ENCODE measurements at places on chromosomes 2 and 18.
A peak's percentile ranks its signal among the peaks of the same experiment; 100 is the strongest.

DNA sequence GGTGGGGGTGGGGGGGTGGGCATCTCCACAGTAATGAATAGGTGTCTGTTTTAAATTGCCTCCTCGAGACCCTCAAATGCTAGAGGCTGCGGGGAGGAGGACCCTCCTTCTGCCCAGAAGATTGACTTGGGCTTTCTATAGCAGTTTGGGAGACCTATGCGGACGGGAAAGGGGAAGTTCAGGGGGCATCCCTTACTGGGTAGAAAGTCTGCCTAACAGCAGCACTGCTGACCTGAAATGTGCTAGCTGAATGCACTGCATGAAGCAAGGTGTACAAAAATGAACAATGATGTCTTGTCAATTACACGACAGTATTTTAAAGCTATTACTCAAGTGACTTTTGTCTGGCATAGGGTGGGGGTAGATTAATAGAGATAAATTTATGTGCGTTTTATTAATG lies 2.5 kb downstream of the DCC start:
- DNase-seq: no peak

DNA sequence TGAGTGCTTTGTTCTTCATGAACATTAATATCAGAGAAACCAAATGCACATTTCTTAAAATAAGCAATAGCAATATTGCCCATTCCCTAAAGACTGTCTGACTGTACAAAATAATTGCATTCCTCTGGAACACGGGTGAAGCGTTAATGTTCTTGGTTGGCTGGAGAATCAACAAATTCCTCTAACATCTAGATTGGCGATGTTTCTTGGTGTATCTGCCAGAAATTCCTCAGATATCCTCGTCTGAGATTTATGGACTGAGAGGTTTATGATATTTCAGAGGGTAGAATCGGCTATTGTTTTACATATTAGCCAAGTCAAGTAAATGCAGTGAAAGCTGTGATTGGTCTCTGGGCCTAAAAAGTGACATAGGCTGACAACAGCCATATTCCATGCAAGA lies 27.1 kb upstream of the SPTBN1 start:
- no peak for DNase-seq

DNA sequence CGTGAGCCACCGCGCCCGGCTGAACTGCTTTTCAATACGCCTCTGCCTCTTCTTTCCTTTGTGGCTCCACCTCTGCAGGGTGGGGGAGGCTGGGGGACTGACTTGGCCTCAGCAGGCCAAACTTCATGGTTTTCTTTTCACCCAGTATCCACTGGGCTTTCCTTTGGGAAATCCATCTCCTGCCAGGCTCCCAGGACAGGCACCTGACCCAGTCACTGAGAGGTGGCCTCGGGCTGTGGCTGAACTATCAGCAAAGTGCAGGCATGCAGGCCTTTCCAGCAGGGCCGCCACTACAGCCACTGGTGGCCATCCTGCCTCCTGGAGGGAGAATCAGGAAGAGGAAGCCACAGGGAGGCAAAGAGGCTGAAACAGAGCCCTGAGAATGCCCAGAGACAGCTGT lies 33.4 kb upstream of the SEMA4C start:
- DNase-seq: no peak

DNA sequence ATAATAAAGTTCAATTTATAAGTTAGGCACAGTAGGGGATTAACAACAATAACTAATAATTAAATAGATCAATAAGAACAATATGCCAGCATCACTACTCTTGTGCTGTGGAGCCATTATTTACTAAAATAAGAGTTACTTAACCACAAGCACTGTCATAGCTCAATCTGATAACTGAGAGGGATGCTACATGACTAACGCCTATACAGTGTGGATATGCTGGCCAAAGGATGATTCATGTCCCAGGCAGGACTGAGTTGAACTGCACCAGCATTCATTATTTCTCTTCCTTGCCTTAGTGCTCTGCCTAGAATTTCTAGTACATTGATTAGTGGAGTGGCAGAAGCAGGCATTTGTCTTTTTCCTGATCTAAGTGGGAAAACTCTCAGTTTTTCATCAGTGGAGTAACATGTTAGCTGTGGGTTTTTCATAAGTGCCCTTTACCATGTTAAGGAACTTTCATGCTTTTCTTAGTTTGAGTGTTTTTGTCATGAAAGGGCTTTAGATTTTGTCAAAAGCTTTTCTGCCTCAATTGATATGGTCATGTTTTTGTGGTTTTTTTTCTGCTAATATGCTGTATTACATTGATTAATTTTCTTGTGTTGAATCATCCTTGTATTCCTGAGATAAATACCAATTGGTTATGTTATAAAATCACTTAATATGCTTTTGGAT lies 21.7 kb downstream of the KIAA1328 start:
- DNase-seq: peak; percentile 85

GRCh38 chr2:233848276-233848675 lies 6.1 kb downstream of the HJURP start:
- DNase-seq: no peak

DNA sequence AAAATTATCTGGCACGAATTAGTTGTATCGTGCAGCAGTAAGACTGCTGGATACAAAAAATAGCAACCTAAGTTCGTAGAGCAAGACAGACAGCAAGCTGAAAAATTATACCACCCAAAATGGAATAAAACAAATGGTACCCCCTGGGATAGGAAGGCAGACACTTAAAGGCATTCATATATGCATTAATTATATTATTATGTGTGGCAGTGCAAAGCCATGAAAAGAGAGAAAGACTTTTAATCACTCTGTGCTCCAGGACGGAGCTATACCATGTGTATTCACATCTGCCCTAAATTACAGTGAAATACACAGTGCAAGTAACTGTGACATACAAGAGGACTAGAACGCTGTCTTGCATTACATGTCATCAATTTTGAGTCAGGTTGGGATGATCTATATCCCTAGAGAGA lies 235.9 kb downstream of the GULP1 start:
- no peak for DNase-seq

DNA sequence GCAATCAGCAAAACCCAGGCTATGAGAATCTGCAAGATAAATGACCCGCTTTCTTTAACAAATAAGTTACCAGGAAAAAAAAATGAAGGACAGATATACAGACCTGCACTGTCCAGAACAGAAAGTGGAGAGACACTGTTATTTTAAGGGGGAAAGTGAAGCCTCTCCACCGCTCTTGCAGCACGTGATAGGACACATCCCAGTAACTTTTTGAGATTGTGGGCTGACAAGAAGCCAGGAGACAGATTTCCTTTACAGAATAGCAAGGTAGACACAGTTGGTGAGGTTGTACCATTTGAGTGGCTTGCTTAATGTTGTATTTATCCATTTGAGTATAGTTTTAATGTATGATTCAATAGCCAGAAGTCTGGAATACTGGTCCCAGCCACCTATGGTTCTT lies 13.0 kb downstream of the TMEM169 start:
- no peak for DNase-seq

DNA sequence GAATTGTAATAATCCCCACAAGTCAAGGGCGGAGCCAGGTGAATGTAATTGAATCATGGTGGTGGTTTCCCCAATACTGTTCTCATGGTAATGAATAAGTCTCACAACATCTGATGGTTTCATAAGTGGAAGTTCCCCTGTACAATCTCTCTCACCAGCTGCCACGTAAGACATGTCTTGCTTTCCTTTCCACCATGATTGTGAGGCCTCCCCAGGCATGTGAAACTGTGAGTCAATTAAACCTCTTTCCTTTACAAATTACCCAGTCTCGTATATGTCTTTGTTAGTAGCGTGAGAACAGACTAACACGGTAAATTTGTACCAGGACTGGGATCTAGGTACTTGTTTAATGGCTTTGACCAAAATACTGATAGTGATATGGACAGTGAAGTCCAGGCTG lies 744.3 kb upstream of the REG3G start:
- no peak for DNase-seq

DNA sequence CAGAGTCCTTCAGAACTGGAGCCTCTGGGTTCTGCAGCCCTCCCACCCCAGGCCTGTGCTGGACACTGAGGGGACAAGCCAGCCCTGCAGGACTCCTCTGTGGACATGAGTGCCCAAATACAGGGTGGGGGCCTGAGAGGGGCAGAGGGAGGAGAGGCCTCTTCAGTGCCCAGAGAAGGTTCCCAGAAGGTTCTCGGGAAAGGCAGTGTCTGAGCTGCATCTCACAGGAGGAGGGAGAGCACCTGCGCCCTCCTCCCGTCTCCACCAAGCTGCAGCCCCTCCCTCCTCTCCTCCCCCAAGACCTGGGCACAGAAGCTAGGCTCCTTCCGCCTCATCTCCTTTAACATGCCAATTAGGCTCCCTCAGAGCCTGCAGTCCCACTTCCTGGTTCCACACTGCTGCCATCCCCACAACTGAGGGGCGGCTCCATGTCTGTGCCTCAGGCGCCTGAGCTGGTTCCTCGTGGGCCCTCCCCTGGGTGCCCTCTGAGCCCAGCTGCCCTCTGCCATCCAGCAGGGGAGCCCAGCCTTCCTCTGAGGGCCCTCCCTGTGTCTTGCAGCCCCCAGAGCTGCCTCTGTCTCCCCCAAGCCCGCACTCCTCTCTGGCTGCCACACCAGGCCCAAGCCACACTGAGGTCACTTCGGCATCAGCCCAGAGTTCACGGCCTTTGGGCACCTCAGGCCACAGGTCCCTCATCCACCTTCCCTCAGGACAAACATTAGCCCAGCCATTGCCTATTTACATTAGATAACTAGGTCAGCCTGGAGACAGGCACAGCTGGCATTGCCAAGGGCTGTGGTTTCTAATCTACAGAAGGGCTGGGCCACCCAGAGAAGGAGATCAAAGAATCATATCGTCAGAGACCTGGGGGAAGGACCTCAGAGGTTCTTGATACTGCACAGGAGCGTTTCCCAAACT lies 28.9 kb downstream of the KCNK3 start:
- no peak for DNase-seq

- no peak for DNase-seq
Observed at GRCh38 chr2:94996305-94997100, 29.0 kb upstream of the MAL start.

DNA sequence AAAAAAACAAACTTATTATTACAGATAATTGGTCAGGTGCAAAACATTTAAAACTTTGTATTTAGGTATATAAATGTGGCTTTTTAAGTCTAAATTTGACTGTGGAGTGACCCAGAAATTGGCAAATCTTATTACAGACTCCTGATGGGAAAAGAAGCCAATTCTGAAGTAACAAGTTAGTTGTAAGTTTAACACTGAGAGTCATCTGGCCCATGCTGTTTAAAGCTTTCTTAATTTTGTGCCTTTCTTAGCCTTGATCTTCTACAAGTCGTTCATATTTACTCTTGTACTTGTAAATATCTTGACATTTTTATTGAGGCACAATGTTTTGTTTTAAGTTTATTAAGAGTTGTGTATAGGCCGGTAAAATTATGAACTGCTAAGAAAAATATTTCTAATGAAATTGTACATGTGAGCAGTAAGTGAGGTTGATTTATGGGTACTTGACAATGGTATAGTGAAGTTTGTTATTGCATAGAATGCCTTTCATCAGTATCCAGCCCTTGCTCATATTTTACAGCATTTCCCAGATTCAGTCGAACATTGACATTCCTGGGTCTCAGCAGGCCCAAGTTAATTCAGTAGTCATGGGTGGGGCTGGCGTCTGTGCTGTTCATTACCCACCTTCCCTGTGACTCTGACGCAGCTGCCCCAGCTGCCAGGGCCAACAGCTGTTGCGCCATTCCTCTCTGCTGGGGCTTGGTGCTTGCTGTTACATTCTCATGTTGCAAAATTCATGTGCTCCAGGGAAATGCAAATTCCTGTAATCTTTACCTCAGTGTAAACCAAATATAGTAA lies 121.4 kb downstream of the ZNF236 start:
- DNase-seq: peak; percentile 42

DNA sequence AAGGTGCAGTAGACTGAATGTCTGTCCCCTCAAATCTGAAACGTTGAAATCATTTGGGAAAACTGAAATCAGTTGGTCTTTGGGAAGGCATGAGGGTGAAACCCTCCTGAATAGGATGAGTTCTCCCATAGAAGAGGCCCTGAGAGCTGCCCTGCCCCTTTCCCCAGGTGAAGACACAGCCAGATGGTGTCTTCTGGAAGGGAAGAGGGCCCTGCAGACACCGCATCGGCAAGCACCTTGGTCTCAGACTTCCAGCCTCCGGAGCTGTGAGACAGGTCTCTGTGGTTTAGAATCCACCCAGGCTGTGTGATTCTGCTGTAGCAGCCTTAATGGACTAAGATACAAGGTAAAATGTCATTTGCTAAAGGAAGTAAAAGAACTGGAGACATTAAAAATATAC lies 42.1 kb upstream of the SNTG2 start:
- no peak for DNase-seq

DNA sequence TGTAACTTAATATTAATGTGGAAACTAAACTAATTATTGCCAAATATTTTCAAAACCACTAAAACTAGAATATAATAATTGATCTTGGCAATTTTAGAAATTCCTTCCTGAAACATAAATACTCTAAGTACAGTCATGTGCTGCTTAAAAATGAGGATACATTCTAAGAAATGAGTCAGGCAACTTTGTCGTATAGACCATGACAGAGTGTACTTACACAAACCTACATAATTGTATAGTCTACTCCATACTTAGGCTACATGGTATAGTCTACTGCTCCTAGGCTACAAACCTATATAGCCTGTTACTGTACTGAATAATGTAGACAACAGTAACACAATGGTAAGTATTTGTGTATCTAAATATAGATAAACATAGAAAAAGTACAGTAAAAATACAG lies 27.6 kb downstream of the FEZ2 start:
- DNase-seq: no peak

DNA sequence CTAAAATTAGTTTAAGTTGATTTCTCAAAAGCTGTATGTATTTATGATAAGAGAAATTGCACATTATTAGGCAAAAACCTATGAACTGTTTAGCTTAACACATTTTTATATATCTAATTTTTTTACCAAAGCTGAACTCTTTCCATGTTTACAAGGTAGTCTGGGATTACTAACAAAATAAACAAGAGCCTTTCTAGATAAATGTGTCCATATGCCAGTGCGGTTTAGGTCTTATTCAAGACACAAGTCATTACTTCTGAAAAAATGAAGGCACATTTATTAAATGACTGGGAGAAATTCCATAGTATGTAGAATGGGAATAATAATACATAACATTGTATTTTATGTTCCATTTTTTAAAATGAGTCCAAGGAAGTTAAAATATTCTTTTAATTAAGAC lies 82.0 kb downstream of the DPP4 start:
- DNase-seq: no peak

- no peak for DNase-seq
Observed at GRCh38 chr18:34880403-34880802, 160.8 kb upstream of the MAPRE2 start.

DNA sequence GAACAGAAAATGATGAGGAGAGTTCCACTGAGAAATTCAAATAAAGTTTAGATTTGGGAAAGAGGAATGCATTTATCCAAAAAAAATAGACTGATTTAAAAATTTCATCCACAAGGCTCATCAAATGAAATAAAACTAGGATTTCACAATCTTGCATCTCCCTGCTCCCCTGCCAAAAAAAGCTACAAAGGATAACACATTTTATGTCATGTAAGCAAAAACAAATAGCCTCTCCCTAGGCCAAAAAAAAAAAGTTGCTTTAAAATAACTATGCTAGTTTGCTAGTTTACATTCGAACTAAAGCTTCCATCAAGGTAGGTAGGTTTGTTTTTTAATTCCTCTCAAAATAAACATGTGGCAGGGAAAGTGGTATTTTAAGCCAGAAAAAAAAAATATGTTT lies 465.5 kb upstream of the ID2 start:
- no peak for DNase-seq

- DNase-seq: peak; percentile 74
Observed at GRCh38 chr2:217218269-217219163, 358.7 kb upstream of the TNP1 start.

- no peak for DNase-seq
Observed at GRCh38 chr18:33355263-33355662, 85.3 kb downstream of the CCDC178 start.
